EL (cell line): ENCODE measurements at places on chromosomes 2 and 18.

DNA sequence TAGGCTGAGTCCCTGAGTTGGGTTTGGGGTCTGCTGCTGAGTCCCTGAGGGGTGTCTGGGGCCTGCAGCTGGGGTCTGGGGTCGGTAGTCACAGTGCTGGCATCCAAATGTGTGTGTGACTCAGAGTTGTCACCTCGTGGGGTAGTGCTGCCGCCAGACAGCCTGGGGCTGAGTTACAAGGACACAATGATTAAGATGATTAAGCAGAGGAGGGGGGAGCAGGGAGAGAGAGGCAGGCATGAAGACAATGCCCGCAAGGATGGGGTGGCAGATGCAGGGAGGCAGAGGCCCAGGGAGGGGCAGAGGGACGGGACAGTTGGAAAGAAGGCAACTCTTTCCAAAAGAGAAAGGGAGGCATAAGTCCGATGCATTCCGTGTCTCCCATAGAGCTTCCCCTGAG, 120.2 kb downstream of the CELF4 start:
- DNase-seq: peak; percentile 31

- DNase-seq: no peak
Measured at GRCh38 chr2:223649554-223650533, 47.7 kb upstream of the SCG2 start.

GRCh38 chr2:127235082-127235702, 15.1 kb upstream of the CYP27C1 start:
- DNase-seq: no peak

- DNase-seq: no peak
Measured at GRCh38 chr2:217215877-217216276, 356.0 kb upstream of the TNP1 start.

- no peak for DNase-seq
Measured at GRCh38 chr2:173914055-173914927, 50.9 kb downstream of the SP3 start.

DNA sequence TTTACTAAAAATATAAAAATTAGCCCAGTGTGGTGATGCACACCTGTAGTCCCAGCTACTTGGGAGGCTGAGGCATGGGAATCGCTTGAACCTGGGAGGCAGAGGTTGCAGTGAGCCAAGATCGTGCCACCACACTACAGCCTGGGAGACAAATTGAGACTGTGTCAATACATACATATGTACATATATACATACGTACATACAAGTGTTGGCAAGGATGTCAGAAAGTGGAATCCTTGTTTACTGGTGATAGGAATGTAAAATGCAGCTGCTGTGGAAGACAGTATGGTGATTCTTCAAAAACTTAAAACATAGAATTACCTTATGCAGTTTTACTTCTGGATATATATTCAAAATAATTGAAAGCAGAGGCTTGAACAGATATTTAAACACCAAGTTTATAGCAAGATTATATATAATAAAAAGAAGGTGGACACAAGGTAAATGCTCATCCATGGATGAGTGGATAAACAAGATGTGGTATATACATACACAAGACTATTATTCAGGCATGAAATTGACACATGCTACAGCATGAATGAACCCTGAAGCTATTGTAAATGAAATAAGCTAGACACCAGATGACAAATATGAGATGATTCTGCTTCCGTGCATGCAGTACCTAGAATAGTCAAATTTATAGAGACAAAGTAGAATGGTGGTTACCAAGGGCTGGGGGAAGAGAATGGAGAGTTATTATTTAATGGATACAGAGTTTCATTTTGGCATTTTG, 43.2 kb downstream of the CCDC138 start:
- DNase-seq: no peak

GRCh38 chr18:32576296-32576916, 105.7 kb upstream of the GAREM1 start:
- DNase-seq: no peak

DNA sequence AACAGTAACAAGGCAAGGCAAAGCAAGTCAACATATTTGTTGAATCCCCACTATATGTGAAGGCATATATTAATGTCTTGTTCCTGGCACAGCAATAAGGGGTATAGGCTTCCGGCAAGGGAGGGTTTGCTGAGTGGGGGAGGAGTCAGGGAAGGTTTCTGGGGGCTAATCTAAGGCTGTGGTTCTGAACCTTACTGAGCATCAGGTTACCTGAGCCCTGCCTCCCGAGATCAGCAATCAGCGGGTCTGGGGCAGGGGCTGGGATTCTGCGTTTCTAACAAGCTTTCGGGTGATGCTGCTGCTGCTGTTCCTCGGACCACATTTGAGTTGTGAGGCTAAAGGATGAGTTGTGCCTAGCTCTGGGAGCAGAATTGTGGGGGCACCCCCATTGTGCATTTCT, 401.7 kb upstream of the SPRED2 start:
- no peak for DNase-seq

DNA sequence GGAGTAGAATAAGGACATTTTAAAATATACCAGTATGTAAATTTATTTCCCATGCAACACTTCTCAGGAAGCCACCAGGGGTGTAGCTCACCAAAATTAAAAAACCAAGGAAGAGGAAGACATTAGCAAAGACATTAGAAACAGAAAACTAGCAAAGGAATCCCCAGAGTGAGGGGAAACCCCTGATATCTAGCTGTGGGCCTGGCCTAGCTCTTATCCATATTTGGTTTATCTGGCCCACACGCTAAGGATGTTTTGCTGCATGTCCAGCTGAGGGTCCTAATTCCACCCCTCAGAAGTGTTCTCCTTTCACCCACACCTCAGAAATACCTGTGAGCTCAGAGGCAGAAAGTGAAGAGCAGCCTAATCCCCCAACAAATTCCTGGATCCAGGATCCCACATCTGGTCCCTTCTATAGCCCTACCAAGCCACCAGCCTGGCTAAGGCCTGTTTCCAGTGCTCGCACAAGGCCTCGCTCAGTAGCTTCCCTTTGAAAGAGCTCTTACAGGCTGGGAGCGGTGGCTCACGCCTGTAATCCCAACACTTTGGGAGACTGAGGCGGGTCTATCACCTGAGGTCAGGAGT, 17.4 kb downstream of the OSBPL1A start:
- DNase-seq: no peak

- peak; percentile 53 for DNase-seq
Measured at GRCh38 chr18:76494231-76495005, 624 bp downstream of the ZNF516 start.

DNA sequence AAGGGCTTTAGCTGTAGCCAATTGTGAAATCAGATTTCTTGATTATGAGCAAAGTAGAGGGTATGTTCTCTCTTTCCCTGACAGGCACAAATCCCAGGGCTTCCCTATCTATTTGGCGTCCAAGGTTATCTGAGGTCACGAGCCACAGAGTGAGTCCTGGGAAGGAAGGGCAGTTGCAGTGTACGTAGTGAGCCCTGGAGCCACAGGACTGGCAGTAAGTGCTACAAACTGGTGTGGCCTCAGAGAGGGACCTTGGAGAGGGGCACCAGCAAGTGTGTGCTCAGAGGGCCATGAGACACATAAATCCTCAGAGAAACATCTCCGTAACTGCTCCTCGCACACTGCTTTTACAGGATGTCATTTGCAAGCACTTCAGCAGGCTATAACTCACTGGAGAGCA, 115.5 kb upstream of the SH3BP4 start:
- no peak for DNase-seq

GRCh38 chr18:74234326-74235171, 57.2 kb downstream of the CYB5A start:
- DNase-seq: peak; percentile 51

DNA sequence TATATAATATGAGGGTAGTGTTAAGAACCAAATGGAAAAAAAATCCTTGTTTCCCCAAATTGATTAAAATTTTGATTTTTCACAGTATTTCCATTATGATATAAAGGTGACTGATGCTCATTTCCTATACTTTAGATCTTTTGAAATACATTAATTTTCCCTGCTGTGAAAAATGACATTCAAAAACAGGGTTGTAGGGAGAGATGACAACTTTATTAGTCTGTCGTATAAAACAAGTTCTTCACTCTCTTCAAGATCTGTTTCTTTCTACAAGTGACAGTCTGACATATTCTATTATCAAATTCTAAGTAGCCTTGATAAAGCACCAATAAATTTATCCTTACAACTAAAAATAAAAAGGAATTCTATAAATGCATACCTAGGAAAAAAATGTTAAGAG, 45.3 kb upstream of the VWC2L start:
- no peak for DNase-seq
